ENCODE measurements at places on chromosomes 5 and 9. TPM values are rescaled to one million over a fixed set of nuclear protein-coding genes. Genes with fewer than 3 reads are reported as not detected.

Gene KLF9
- 102 TPM for total RNA-seq

Gene PCDHA12
- 0.09 TPM for total RNA-seq

Gene SHROOM1
- total RNA-seq = 2.6 TPM

Gene CDO1
- total RNA-seq = 7.7 TPM

Gene MYOT
- not detected for total RNA-seq

Gene CDH18
- total RNA-seq = 0.71 TPM

Gene PCDHAC2
- total RNA-seq = 0.14 TPM

Gene CCDC152
- 1.6 TPM for total RNA-seq

Gene ERAP2
- 35.6 TPM for total RNA-seq

Gene IQGAP2
- total RNA-seq = 24.0 TPM

Gene CD72
- 1.7 TPM for total RNA-seq

Gene NR6A1
- total RNA-seq = 0.14 TPM

Gene CEL
- 0.18 TPM for total RNA-seq

Gene SLC6A19
- not detected for total RNA-seq

Gene DNAJB5
- total RNA-seq = 9.8 TPM

Gene PSAT1
- total RNA-seq = 42.9 TPM

Gene PLK2
- 271 TPM for total RNA-seq
